ENCODE measurements at places on chromosomes 5 and 9. TPM values are rescaled to one million over a fixed set of nuclear protein-coding genes. Genes with fewer than 3 reads are reported as not detected.

PLPP7 gene
- 0.65 TPM for total RNA-seq

ALG2 gene
- total RNA-seq = 56.3 TPM

ADGRV1 gene
- 0.50 TPM for total RNA-seq

INSL4 gene
- not detected for total RNA-seq

EIF4E1B gene
- not detected for total RNA-seq

PCDHB8 gene
- total RNA-seq = 0.07 TPM

BNC2 gene
- 39.6 TPM for total RNA-seq
